ENCODE measurements at places on chromosomes 2 and 18. TPM values are rescaled to one million over a fixed set of nuclear protein-coding genes. Genes with fewer than 3 reads are reported as not detected.

The SNORC gene
- 0.62 TPM for total RNA-seq

The CNGA3 gene
- not detected for total RNA-seq

The CNDP1 gene
- total RNA-seq = not detected

The TRPM8 gene
- 1.4 TPM for total RNA-seq

The LRRC30 gene
- total RNA-seq = not detected

The SLC40A1 gene
- total RNA-seq = not detected

The NDUFB3 gene
- 35.6 TPM for total RNA-seq

DNA sequence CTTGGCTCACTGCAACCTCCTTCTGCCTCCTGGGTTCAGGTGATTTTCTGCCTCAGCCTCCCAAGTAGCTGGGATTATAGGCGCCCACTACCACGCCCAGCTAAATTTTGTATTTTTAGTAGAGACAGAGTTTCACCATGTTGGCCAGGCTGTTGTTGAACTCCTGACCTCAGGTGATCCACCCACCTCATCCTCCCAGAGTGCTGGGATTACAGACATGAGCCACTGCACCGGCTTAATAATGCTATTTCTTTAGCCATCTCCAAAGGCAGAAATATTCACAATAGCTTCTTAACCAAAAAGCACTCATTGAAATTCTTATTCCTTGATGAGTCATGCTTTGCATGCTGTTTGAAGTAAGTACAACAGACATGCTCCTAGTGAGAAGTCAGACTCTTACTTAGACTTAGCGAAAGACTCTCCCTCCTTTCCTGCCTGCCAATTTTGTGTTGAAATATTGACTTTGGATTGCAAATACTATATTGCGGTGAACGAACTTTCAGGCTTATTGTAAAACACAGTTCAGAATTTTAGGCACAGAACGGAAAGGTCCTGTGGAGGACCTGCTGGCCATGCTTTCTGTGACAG lies 4.4 kb downstream of the ACTR3 start:
- peak; percentile 15 for DNase-seq

DNA sequence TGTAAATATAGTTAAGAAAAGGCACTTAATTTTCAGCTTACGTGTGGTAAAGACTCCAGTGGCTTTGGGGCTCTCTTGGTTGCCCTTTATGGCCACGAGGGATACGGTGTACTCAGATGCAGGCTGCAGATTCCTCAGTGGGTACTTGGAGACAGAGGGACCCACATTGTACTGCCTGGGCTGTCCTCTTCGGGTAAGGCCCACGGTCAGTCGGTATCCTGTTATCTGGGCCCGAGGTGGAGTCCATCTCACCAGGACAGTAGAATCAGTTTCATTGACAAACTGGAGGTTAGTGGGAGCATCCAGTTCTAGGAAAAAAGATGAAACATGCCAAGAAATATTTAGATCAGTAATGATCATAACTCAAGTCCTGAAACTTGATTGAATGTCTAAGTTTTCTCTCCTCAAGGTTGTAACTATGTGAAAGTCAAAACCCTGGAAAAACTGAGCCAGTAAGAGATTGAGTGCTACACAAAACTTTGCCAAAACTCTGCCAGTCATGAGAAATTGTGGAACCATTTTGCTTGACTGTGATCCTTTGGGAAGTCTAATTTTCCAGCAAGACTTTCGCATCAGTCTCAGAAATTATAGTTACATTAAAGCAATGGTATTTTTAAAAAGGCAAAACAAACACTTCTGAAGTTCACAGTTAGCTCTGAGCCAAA lies 31.4 kb downstream of the FN1 start:
- DNase-seq = no peak

DNA sequence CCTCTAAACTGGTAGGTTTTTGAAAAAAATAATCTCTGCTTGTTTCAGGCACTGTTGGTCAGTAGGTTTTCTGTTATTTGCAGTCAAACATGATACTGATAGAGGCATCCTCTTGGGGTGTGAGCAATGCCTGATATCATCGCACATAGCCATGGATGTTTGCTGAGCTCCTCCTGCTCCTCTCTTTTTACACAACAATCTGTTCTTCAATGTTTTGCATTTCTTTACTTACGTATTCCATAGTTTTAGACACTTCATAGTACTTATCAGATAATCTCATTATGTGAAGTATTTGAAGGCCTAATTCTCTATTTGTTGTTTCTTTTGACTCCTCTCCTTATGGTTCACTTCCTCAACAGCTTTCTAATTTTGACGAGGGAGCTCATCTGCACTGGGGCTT lies 23.0 kb upstream of the HS6ST1 start:
- no peak for DNase-seq

DNA sequence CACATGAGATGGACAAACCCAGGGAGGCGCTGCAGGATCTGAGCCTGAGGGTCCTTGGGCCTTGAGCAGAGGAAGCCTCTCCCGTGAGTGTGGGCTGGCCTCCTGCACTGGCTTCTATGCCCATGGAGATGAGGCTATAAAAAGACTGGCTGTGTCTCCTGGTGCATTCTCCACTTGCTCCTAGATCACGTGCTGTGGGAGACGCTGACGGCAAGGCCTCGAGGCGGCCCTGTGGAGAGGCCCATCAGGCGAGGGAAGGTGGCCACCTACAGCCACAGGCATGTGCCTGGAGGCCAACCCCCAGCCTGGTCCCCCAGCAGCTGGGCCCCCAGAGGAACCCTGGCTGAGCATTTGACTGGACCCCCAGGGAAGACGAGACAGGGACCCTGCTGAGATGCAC lies 198.9 kb downstream of the TWIST2 start:
- DNase-seq = no peak

- DNase-seq = no peak
Measured at GRCh38 chr2:45469314-45470099, 141.6 kb downstream of the SRBD1 start.

GRCh38 chr2:204483608-204484081 lies 61.6 kb upstream of the PARD3B start:
- DNase-seq = no peak

- no peak for DNase-seq
Measured at GRCh38 chr2:156021146-156022040, 311.1 kb downstream of the NR4A2 start.

- no peak for DNase-seq
Measured at GRCh38 chr2:128639120-128639477, 320.4 kb upstream of the HS6ST1 start.

- DNase-seq = no peak
Measured at GRCh38 chr2:26429779-26430578, 28.3 kb downstream of the DRC1 start.

GRCh38 chr2:16123421-16123820 lies 183.1 kb downstream of the MYCN start:
- no peak for DNase-seq

GRCh38 chr2:29749843-29750242 lies 171.5 kb downstream of the ALK start:
- no peak for DNase-seq

DNA sequence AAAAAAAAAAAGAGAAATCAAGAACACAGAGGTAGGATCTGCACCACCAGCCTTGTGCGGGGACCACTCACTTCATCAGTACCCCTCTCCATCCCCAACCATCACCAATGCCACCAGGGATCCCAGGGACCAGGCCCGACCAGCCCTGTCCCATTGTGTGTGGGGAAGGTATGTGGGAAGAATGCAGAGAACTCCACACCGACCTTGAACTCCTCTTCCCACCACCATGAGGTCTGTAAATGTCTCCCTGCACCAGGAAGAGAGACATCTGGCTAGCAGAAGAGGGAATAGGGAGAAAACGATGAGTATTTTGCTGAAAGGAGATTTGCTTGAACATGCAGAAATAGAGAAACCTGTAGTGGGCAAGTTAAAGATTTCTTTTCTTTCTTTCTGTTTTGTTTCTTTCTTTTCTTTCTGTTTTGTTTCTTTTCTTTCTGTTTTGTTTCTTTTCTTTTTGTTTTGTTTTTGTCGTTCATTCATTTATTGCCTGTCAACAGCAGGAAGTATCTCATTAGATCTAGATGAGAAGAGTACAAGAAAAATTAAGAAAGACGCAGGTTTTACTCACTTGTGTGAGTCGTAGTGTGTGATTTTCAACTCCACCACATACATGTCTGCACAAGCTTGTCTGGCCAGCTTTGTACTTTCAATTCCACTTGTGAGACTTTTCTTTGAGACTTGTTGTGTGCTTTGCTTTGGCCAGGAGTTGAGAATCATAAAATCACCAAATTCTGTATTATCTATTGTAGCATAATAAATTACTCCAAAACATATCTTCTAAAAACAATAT lies 179.8 kb upstream of the HAAO start:
- peak; percentile 40 for DNase-seq

DNA sequence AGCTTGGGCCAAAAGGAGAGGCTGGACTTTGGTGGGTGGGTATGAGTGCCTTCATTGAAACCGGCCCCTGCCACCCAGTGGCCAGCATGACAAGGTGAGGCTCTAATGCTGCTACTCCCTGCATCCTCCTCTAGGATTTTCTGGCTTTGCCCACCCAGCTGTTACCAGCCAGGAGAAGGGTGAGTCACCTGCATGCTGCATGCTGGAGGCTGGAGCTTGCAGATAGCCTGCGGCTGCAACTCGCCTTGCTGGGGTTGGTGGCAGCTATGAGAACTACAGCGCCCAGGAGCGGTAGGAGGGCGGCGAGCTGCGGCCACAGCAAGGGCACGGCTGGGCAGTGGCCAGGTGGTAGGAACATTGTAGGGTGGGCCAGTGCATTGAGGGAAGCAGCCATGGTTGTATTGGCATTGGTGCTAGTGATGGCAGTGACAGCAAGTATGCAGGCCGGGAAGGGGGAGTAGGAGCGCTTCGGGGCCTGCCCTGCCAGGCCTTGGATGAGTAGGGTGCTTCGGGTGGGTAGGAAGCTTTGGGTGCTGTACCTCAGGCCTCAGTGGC lies 75.4 kb upstream of the SLC35G4 start:
- peak; percentile 18 for DNase-seq

GRCh38 chr2:223779877-223780276 lies 57.5 kb downstream of the AP1S3 start:
- DNase-seq = peak; percentile 92

DNA sequence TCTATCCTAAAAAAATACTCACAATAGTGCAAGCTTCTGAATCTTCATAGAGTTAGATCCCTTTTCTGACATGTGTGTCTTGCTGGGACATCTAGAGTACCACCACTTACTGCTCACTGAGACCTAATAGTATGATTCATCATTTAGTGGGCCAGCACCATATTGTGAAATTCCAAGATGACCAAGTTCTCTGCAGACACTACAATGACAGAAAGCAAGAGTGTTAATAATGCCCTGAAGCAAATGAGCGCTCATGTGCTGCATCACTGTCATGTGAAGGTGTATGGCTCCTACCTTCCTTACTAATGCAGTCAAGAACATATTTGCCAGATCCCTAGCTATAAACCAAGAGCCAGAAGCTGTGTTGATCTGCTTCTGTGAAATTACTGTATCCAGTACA lies 606.2 kb upstream of the NXPH2 start:
- no peak for DNase-seq

DNA sequence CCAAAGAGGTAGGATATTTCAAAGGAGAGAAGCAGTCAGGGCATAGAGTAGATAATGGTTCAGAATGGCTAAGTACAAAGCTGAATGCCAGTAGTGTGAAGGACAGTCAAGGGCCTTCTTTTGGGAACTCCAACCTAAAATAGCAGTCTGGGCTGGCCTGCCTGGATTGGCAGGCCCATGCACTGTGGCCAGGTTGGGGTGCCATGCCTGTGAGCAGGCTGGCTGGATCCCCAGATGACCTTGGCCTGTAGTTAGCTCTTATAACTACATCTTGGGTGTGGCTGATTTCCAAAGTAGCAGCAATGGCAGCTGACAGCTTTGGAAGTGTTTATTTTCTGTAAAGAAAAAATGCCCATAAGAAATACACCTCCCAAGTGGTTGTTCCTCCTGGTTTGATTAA lies 51.5 kb upstream of the ITGB6 start:
- DNase-seq = no peak

- no peak for DNase-seq
Measured at GRCh38 chr2:109257653-109258052, 128.6 kb downstream of the SH3RF3 start.

DNA sequence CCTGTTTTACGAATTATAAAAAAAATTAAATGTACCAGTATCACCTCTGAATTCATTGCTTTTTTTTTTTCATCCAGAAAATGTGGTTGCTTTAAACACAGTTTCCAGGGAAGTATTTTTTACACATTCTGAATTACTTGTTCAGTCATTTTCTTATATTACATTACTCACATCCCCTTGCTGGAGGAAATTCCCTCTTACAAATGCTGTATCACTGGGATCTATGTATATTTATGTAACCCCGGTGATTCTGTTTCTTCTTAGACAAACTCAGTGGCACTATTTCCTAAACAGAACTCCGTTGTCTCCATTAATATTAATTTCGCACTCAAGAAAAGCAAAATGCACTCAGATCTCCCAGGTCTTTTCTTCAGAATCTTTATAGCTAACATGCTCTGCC lies 1078.5 kb upstream of the ZEB2 start:
- DNase-seq = no peak

DNA sequence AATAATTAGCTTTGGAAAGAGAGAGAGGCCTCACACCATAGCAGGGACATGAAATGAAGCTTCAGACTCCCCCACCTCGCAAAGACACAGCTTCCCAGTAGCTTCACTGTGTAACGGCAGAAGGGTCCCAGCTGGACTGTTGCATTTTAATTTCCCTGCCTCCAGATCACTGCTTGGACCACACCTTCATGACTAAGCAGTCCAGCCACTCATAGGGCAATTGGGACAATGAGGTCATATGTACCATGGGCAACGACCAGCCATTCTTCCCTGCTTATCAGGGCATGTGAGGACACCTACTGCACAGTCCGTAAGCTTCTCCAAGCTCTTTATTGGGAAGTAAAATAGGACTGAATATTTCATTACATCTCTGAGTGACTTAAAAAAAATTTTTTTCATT lies 183.0 kb downstream of the MREG start:
- no peak for DNase-seq

DNA sequence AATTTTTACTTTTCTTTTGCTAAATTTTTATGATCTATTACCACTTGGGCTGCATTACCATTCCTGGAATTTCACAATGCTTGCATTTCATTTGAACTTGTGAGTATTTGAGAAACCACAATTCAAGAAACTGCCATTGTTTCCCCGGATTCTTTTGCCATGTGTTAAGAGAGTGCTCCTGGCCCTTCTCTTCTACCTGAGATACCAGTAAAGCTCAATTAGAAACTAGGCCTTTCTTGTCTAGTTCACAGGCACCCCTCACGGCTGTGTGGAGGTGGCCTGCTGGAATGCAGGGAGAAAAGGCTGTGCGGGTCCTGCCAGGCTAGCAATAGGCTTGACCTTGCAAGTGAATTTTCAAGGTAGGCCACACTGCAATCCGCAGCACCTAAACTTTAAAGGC lies 40.8 kb downstream of the ZEB2 start:
- peak; percentile 77 for DNase-seq

- no peak for DNase-seq
Measured at GRCh38 chr2:102749938-102750337, 11.9 kb upstream of the TMEM182 start.

DNA sequence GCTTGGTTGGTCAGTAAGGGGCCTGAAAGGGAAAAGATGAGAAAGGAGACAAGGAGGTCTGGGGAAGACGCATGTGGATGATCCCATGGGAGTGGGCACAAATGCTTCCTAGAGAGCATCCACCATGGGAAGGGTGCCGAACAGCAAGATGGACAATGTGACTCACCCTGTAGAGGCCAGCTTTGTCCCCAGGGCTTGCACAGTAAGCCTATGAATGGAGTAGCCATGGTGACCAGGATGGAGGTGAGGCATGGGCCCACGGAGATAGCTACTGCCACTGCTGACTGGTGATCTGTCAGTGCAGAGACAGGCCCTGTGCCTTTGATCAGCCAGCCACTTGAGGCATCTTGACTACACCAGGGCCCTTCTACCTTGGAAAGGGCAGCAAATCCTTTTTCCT lies 172.6 kb downstream of the HAUS1 start:
- DNase-seq = no peak
